ENCODE measurements at places on chromosomes 1 and 21.

DNA sequence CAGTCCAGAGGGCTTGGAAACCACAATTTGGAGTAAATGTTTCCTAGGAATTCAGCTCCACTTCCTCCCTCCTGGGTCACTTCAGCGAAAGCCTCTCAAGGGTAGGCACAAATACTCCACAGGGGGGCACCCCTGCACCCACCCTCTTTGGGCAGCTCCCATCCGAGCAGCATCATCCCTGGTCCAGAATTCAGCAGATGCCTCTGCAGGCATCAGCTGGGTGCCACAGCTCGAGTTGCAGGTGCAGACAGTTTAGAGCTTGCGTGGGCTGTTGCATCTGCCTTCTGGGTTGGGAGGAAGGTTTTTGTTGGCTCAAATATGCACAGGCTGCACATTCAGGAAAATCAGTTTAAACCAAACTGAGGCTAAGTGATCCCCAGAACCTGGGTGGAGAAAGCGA lies 25.0 kb downstream of the KANK4 start:
- DNase-seq: no peak

DNA sequence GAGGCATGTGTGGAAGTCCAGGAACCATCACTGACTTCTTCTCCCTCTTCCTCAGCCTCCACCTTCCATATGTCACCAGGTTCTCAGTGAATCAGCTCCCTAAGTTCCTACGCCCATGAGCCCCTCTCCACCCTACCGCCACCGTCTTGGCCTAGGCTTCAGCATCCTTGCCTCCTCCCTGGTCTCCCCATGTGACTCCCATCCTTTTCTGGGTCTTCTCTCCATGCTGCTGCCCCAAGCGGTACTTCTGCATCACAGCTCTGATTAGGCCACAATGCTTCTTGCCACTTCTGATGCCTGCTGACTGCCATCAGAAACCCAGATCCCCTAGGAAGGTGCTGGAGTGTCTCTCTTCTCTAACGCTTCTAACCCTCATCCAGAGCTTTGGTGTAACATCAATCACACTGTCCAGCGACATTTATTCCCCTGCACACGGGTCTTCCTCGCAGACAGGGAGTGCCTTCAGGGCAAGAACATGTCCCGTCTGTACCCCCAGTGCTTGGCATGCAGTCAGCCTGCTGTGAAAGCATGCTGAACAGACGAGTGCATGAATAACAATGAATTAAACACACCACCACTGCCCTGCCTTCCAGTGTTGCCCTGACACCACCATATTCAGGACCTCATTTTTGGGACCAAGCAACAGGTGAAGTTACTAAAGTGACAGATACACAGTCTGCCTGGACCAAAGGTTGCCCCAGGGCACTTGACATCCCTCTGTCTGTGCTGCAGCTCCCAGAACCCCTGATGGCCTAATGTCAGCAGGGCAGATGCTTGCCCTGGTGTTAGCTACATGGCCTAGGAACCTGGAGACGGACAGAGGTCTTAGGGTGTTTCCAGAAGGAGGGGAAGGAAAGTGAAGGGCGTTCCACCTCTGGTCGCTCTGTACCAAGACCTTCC lies 158.7 kb upstream of the EDN2 start:
- DNase-seq: no peak

DNA sequence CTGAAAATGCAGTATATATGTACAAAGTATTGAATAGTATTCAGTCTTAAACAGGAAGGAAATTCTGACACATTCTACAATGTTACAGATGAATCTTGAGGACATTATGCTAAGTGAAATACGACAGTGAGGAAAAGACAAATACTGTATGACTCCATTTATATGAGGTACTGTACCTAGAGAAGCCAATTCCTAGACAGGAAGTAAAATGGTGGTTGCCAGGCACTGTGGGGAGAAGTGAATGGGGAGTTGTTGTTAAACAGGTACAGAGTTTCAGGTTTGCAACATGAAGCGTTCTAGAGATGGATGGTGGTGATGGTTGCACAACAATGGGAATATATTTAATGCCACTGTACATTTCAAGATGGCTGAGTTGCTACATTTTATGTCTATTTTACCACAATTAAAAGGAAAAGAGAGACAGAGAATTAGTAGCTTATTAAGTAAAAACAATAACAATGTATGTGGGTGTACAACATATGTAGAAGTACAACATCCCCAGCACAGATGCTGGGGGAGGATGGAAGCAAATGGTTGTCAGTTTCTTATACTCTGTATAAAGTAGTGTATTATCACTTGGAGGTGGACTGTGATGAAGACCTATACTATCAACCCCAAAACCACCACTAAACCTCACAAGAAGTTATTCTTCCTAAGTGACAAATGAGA lies 3.9 kb upstream of the RAB4A start:
- no peak for DNase-seq

- no peak for DNase-seq
Observed at GRCh38 chr1:51230501-51231078, 5.5 kb upstream of the RNF11 start.

GRCh38 chr1:85607126-85607920 lies 26.8 kb downstream of the CCN1 start:
- DNase-seq: no peak
